ENCODE measurements at places on chromosomes 1 and 21.

- DNase-seq: no peak
Measured at GRCh38 chr1:192552760-192553191, 22.8 kb upstream of the RGS1 start.

DNA sequence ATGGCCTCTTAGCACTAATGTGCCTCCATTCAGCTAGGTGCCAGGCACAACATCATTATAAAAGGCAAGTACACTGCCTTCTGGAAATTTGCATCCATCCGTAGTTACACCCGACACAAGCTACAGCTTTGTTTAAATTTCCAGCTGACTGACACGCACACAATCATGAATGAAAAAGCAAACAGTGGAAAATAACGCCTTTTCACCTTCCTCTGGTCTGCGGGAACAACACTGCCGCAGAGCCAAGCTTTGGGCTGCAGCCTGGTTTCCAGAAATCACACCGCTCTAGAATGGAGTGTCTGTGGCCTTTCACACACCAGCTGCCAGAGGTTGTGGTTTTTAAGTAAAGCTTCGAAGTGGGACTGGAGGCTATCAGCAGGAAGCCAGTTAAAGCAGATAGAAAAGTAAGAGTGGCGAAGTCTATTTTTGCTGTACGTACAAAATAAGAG, 142.8 kb upstream of the COA6 start:
- DNase-seq: no peak

DNA sequence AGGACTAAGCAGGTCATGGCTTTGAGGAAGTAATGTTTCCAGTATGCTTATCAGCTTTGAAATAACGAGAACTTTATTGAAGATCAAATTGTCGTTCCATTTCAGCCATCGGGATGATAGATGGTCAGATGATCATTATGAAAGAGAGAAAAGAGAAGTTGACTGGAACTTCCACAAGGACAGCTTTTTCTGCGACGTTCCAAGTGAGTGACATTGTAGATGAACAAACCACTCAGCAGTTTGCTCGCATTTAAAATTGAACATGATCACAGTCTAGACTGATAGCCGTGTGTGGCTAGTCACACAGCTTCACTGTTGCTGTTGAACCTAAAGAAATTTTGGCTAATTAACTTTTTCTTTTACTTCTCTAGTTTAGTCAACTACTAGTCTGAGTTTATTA, 151.1 kb downstream of the TLR5 start:
- DNase-seq: no peak

DNA sequence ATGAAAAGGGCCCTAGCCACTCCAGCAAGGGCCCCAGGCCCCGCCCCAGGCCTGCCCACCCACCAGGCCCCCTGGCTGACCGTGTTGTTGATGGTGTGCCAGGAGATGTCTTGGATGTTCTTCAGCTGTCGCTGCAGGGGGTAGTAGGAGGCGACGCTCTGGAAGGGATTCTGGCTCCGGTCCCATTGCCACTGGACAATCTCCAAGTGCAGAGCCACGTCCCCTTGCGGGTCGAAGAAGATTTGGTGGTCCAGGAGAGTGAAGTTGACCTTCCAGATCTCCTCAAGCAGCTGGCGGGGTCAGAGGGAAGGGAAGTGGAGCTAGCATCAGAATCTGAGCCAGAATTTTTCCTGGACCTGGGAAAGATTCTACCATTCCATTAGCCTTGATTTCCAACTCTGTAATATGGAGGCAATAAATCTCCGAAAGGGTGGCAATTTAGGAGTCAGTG, 10.2 kb downstream of the TAS1R2 start:
- DNase-seq: no peak

- DNase-seq: no peak
Measured at GRCh38 chr1:39165049-39165448, 39.4 kb upstream of the MACF1 start.

- DNase-seq: no peak
Measured at GRCh38 chr1:61332196-61332753, 249.9 kb downstream of the NFIA start.

DNA sequence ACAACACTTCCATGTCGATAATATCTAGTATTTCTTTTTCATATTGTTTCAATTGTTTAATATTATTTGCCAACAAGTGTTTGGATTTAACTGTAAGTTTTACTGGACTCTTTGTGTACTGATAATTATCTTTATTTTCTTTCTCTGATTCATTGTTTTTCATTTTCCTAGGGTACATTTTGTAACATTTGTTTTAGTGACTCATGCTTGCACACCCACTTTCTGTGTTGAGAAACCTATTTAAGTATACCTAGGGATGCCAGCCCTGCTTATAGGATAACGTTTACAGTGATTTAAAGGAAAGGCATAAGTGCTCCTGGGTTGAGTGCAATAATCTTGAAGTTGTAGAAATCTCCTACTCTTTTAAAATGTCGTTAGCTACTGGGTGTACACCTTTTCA, 1386.0 kb upstream of the ADGRL4 start:
- DNase-seq: no peak

DNA sequence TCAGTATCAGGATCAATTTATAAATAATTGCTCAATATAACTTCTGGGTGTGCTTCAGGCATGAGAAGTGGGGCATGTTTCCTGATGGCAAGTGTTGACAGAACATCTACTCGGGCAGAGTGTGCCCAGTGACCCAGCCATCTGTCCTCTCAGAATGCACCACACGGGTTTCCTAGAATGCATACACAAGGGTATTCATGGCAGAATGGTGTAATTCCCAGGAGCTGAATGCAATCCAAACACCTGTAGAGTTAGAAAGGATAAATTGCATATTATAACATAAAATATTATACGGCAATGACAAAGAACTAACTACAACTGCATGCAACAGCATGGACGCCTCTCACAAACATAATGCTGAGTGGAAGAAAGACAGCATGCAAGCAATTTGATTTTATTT, 391.9 kb downstream of the SIPA1L2 start:
- DNase-seq: no peak

GRCh38 chr1:43015269-43015668, 56.6 kb upstream of the SLC2A1 start:
- DNase-seq: no peak

DNA sequence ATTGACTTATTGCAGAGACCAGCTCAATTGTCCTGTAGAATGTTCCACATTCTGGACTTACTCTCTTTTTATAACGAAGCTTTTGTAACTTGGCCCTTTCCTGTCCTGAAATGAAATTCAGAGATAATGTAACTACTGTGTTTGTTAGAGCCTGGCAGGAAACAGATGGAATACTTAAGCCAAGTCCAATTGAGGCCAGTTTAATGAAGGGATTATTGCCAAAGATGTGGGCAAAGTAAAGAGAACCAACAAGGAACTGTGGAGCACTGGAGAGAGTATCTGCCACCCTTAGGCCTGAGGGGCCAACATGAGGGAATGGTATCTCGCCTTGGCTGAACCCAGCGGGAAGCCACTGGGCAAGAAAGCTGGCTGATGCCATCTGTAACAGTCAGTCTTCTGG, 32.9 kb downstream of the MFSD2A start:
- no peak for DNase-seq

DNA sequence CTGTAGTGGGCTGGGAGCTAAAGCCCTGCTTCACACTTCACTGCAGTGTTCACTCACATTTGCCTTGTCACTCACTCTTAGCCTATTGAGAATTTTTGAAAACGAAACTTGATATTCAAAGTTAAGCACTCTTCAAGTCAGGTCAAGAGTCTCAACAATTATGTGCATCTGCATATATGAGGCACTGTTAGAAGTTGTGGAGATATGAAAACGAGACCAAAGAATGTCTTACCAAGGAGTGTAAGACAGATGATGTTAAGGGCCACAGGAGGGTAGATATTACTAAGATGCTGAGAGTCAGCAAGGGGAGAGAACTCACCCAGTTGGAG, 64.7 kb upstream of the GJA8 start:
- no peak for DNase-seq
